Osteoblast (primary cell): ENCODE measurements at places on chromosomes 3 and 15.
A peak's percentile ranks its signal among the peaks of the same experiment; 100 is the strongest.

GRCh38 chr15:80159811-80160569, 7.2 kb downstream of the FAH start:
- peak; percentile 83 for DNase-seq

DNA sequence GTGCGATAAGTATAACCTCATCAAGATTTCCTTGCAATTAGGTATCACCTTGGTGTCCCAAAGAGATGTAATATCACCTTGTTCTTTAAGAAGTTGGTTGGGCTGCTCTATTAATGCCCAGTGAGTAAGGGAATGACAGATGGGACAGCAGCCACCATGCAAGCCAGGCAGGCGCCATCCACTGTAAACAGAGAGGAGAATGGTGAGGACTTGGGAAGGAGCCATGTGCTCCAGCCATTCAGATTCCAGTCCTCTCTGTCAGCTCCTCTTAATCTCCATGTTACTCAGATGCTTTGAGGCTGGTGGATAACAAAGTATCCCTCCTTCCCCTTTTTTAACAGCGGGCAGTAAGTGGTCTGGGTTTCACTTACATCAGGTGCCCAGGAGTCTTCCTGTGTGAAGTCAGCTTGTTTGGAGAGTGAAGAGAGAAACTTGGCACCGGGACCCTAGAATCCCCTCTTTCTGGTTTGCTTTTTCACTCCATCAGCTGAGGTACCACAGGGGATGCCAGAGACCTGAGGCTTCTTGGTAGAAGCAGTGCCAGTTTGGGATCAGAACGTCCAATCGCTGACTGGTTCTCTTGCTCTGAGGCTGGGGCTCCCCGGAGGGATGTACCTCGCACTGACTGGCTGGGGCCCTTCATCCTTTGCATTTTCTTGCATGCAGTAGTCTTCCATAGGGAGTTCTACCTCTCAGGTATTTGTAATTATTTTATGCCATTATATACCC, 29.5 kb downstream of the SLCO3A1 start:
- DNase-seq = no peak

GRCh38 chr3:84125760-84126159, 833.0 kb upstream of the CADM2 start:
- no peak for DNase-seq

DNA sequence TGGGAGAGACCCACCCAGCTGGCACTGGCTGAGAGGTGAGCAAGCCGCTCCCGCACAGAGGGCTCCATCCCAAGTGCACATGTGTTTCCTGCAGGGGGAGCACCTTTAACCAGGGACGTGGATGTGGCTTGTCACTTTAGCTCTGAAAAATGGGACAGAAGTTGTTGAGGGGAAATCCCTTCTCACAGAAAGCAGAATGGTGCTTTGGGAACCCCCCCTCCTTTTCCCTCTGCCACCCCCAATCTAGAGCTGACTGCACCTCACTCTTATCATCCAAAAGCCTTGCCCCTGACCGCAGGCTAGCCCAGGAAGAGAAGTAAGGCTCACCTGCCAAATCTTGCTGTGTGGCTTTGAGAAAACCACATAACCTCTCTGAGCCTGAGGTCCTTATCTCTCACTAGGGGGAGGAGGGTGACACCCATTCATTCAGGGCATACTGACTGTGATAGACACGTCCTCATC, 77.9 kb downstream of the RPN1 start:
- DNase-seq = peak; percentile 76

- no peak for DNase-seq
Measured at GRCh38 chr3:57738391-57738790, 17.7 kb upstream of the SLMAP start.

GRCh38 chr3:156449710-156450574, 105.0 kb downstream of the SSR3 start:
- peak; percentile 81 for DNase-seq

GRCh38 chr3:101379658-101380376, 59.4 kb upstream of the IMPG2 start:
- no peak for DNase-seq

GRCh38 chr15:40430271-40430805, 10.4 kb upstream of the BAHD1 start:
- DNase-seq = peak; percentile 86

GRCh38 chr3:115284980-115285379, 137.9 kb upstream of the ZBTB20 start:
- DNase-seq = no peak

DNA sequence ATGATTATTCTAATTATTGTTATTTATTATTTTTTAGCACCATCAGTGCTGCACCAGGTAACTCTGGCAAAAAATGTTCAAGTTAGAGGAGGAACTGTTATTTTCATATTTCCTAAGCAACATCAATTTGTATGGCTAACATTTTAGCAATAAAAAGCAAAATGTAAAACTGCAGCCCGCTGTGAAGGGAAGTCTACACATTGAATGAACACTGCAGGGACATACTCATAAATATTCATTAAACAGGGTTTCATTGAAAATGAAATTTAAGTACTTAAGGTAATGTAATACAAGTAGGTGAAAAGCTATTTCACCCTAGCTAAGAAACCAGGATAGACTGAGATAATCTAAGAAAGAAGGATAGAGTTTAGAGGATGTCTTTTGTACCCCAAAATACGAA, 532.7 kb downstream of the NLGN1 start:
- no peak for DNase-seq

GRCh38 chr3:18423401-18424212, 1.5 kb downstream of the SATB1 start:
- no peak for DNase-seq

DNA sequence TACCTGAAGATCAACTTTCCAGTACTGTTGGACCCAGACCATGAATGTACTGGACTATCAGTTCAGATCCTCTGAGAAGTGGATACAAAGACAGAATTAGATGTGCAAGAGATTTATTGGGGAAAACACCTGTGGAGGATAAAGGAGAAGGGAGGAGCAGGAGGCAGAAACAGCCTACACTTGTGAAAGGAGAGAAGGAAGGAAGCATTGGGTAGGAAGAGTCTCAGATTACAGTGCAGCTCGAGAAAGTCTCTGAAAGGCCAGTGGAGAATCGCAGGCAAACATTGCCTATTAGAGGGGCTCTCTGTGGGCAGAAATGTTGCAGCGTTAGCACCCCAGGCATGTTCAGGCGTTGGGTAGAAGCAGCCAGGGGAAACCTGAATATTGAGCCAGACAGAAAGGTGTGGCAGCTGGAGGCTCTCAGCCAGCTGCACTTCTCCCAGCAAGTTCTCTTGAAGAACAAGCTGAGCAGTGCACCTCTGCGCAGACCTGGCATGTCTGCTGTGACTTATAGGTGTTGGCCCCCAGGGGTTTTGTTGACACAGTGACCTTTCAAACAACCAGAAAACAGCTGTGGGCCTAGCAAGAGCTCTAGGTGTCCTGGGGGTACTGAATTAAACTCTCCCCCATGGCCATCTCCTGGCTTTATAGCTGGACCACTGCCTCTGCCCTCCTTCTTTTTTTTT, 7.0 kb downstream of the CHST14 start:
- no peak for DNase-seq

- DNase-seq = peak; percentile 95
Measured at GRCh38 chr15:40894681-40895448, 615 bp downstream of the VPS18 start.

DNA sequence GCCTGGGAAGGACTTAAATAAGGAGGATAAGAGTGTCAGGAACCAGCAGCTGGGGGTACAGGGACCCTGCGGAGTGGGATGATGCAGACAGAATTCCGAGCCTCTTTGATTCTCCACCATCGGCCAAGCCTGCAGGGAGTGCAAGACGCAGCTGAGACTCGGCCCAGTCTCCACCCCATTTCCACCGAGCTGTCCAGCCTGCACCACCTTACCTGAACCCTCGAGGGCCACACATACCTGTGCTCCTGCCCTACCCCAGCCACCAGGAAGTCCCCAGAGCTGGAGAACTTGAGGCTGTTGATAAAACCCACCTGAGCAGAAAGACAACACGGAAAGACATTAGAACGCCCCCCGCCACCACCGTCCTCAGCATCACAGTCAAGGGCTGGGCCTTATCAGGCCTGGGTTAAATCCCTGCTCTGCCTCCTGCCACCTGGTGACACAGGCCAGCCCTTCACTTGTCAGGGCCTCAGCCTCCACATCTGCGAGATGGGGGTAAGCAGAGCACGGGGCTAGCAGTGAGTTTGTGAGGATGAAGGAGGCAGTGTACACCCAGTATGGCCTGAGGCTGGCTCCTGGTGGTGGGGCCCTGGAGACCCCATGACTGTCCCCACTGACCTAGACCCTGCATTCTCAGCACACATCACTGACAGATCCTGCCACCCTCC, 8.1 kb downstream of the RRP9 start:
- DNase-seq = peak; percentile 66

GRCh38 chr15:55250392-55250791, 39.2 kb downstream of the RAB27A start:
- no peak for DNase-seq

- DNase-seq = peak; percentile 99
Measured at GRCh38 chr3:49120438-49121131, at the start of gene USP19. Gene USP19, minus strand, starts transcription at chr3:49120823. Its CDS starts 1,678 bp downstream, at chr3:49119145.

DNA sequence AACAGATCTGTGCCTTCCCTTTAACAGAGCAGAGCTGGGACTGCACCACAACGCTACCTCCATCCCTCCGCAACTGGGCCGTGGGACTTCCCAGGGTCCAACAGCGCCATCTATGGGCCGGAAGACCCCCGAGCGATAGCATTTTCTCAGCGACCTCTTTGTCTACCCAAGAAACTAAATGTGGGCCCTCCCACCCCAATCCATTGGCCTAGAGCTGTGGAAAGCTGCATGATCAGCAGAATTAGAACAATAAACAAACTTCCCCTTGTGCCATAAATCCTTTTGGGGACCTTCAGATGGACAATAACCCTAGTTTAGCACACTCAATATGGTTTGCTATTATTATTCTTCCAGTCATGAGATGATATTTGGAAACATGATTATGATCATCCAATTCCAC, 74.8 kb upstream of the NTRK3 start:
- peak; percentile 69 for DNase-seq

- DNase-seq = no peak
Measured at GRCh38 chr3:53821631-53822121, 24.5 kb downstream of the CHDH start.

DNA sequence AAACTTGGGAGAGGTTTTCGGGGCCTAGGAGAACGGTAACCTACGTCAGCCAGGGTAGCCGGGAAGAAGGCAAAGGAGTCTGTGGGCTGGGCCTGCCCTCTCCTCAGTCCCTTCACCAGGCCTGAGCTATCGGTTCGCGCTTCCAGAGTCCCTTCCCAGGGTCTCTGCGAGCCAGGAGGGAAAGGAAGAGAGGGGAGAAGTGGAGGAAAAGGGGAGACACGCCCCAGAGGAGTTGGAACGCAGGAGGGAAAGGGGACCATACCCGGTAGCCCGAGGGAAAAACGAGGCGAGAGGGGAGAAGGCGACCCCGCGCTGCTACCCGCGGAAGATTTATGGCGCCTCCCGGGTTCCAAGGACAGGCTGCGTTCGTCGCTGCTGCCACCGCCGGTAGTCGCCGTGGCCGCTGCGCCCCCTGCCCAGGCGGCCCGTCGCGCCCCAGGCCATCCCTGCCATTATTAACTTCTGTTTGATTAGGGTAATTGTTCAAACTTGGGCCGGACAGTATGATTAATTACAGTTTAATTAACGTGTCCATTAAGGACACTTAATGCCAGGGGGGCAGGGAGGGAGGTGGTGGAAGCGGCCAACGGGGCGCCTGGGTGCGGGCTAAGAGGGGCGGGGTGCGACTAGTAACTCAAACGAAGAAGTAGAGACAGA, 3.4 kb upstream of the SKOR1 start:
- no peak for DNase-seq

- DNase-seq = no peak
Measured at GRCh38 chr3:119911748-119912147, 129.8 kb downstream of the NR1I2 start.

- peak; percentile 80 for DNase-seq
Measured at GRCh38 chr3:64030741-64031140, 7.4 kb upstream of the PSMD6 start.

- no peak for DNase-seq
Measured at GRCh38 chr3:50947419-50947818, 272.7 kb downstream of the DOCK3 start.

- no peak for DNase-seq
Measured at GRCh38 chr3:136682740-136683312, 69.4 kb downstream of the STAG1 start.

- no peak for DNase-seq
Measured at GRCh38 chr3:172107403-172107802, 68.0 kb downstream of the FNDC3B start.

DNA sequence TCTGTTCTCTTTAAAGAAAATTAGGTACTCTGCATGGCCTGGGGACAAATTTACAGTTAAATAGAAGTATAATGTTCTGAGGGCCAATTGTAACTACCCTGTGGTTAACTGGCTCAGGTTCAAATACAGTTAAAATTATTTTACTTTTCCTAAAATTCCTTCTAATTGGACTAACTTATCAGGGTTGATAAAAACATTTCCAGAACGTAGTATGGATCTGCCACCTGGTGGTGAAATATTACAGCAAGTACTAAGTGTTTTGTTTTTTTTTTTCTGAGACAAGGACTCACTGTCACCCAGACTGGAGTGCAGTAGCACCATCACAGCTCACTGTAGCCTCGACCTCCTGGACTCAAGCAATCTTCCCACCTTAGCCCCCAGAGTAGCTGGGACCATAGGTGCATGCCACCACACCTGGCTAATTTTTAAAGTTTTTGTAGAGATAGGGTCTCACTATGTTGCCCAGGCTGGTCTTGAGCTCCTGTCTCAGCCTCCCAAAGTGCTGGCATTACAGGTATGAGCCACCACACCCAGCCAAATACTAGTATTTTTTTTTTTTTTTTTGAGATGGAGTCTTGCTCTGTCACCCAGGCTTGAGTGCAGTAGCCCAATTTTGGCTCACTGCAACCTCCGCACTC, 29.2 kb downstream of the NEO1 start:
- no peak for DNase-seq

GRCh38 chr15:99315636-99316035, 64.4 kb downstream of the LRRC28 start:
- DNase-seq = no peak

- no peak for DNase-seq
Measured at GRCh38 chr3:152122851-152123250, 145.9 kb upstream of the MBNL1 start.

DNA sequence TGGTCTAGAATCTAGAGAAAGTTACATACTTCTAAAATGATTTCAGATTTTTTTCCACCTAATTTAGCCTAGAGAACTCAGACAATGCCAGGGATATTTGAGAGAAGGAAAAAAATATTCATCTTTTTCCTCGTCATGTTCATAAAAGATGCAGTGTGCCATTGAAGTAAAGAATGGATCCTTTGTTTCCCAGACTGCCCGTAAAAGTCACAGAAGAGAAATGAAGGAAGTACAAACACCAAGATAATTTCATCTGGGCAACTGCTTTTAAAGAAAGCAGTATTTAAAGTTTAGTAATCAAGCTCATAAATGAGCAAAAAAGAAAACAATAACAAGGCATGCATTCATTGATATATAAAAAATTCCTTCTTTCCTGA, 47.2 kb downstream of the TTC23 start:
- DNase-seq = no peak

GRCh38 chr15:92803852-92804609, 96.1 kb upstream of the CHD2 start:
- peak; percentile 96 for DNase-seq

- no peak for DNase-seq
Measured at GRCh38 chr3:98797905-98798304, 34.8 kb downstream of the ST3GAL6 start.

GRCh38 chr15:42392309-42393024, 33.2 kb downstream of the CAPN3 start:
- DNase-seq = no peak

- no peak for DNase-seq
Measured at GRCh38 chr3:185062191-185062590, 90.7 kb downstream of the C3orf70 start.

- no peak for DNase-seq
Measured at GRCh38 chr3:40566694-40567093, 41.9 kb downstream of the ZNF621 start.

GRCh38 chr3:133866141-133866540, 29.5 kb downstream of the RAB6B start:
- DNase-seq = no peak
